Osteoblast (primary cell): ENCODE measurements at places on chromosomes 16 and 17.
A peak's percentile ranks its signal among the peaks of the same experiment; 100 is the strongest.

DNA sequence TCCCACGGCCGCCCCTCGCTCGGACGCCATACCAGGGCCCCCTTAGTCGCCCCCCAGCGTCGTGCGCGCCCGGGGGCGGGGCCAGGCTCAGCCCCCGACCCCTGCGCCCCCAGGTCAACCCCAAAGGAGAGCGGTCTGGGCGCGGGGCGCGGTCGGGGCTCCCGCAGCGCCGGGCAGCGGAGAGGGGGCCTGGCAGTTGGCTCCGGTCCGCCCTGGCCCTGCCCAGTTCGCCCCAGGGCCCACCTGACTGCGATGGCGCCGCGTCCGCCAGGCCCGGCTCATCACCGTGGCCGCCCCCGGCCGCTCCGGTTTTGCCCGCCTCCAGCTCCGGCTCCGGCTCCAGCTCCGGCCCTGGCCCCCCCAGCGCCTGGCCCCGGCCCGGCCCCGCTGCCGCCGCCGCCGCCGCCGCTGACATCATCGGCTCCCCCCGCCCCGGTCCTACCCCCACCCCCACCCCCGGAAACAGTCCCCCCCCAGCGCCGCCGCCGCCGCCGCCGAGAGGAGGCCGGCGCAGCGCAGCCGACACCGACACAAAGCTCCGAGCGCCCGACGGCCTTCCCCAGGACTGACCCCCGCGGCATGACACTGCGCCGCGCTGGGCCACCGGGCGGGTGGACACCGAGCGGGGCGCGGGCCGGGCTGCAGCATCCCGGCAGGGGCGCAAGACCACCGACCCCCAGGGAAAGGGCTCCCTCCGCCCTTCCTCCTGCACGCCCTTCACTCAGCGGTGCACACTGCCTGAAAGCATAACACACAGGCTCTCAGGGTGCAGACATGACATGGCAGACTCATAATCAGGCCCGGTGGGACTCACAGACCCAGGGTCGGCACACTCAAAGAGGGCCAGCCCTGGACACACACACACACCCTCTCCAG is at the start of gene ZBTB4:
Gene ZBTB4, minus strand, starts transcription at position 419 of the 876 bp plus-strand sequence. CDS start 12,830 bp downstream, outside the sequence.
- DNase-seq: peak; percentile 94
- H3K36me3 ChIP-seq: peaks cover 1% of the 10 kb centered on the region
- peak within 1 kb of the TSS; percentile 82 for H3K4me3 ChIP-seq
- H3K27me3 ChIP-seq: no peaks in the 10 kb centered on the region
- peaks cover 42% of the 10 kb centered on the region for H3K4me1 ChIP-seq
- H3K27ac ChIP-seq: peak within 1 kb of the TSS; percentile 93

- no peak for DNase-seq
- no peaks in the 10 kb centered on the region for H3K4me1 ChIP-seq
- H3K27ac ChIP-seq: no peak overlapping the region
- no peak overlapping the region for H3K4me3 ChIP-seq
Observed at GRCh38 chr17:34055606-34056005, 199.5 kb upstream of the CCL2 start.

DNA sequence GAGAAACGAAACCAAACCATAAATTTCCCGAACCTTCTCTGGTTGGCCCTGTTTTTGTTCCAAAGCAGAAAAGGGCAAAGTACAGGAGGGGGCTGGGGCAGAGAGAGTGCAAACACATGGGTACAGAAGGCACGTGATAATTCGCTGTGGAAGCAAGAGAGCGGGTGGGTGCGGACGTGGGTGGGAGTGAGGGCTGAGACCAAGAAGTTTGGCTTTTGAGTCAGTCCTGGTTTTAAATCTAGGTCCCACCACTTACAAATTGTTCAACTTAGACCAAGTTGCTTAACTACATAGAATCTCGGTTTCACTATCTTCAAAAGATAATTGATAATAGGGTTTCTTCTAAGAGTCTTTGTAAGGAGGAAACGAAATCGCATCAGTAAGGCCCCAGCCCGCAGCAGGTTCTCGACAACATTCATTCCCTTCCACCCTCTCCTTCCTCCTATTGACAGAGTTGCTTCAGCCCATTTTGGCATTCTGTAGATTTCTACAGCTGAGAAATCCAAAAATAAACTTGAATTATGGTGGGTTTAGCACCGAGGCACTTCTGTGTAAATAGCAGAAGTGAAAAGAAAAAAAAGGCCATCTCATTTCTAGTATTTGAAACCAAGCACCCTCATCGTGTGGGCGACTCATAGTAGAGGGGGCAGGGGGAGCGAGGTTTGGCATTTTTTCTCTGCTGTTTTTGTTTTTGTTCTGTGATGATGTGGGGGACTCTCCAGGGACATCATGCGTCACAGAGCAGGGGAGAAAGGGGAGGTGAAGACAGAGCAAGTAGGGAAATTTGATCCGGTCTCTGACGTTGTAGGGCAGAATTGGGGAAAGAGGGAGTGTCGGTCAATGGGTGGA is 33.6 kb upstream of the CCR7 start:
- DNase-seq: peak; percentile 91
- peaks cover 12% of the 10 kb centered on the region for H3K4me1 ChIP-seq
- H3K27me3 ChIP-seq: peaks cover 4% of the 10 kb centered on the region
- no peaks in the 10 kb centered on the region for H3K36me3 ChIP-seq
- peak overlapping the region; percentile 36 for H3K4me3 ChIP-seq

DNA sequence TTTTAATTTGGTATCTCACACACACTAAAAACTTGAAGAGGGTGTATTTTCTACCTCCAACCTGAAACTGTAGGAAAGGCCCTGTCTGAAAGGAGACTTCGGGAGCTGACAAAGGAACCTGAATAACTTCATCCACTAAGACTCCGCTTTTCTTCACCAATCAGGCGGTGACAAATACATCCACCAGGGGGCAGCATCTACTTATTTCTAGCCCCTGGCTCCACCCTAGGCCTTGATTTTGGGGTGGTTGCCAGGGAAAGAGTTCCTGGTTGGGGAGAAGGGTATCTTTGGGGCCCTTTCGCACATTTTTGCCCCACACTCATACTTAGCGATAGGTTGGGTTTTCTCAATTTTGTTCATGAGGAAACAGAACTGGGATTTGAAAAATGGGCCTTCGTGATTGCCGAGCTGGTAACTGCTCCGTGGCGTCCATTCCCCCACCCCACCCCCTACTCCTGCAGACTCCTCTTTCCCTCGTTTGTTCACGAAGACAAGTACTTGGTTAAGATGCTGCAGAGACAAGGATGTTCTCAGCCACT is 4.8 kb upstream of the ARL4D start:
- H3K27ac ChIP-seq: peak overlapping the region; percentile 23
- no peaks in the 10 kb centered on the region for H3K27me3 ChIP-seq
- peak; percentile 91 for DNase-seq
- peaks cover 17% of the 10 kb centered on the region for H3K4me1 ChIP-seq

DNA sequence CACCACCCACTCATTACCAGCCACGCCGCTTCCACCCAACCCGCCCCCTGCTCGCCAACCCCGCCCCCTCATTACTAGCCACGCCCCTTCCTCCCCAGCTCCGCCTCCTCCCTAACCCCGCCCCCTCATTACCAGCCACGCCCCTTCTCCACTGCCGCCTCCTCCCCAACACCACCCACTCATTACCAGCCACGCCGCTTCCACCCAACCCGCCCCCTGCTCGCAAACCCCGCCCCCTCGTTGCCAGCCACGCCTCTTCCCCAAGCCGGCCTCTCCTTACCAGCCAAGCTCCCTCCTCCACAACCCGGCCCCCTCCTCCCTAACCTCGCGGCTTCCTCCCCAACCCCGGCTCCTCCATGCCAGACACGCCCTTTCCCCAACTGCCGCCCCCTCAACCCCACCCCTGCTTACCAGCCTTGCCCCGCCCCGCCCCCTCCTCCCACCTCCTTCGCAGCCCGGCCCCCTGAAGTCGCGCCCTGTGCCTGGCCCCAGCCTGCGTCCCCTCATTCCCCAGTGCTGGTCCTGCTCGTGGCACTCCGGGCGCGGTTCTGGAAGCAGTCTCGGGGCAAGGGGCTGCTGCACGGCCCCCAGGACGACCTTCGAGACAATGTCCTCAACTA is 7.3 kb downstream of the SLC22A31 start:
- H3K4me3 ChIP-seq: no peak overlapping the region
- H3K27ac ChIP-seq: no peak overlapping the region
- H3K36me3 ChIP-seq: no peaks in the 10 kb centered on the region
- H3K27me3 ChIP-seq: no peaks in the 10 kb centered on the region
- H3K4me1 ChIP-seq: peaks cover 2% of the 10 kb centered on the region
- DNase-seq: peak; percentile 93

GRCh38 chr17:65013613-65014391 is 42.7 kb downstream of the GNA13 start:
- peaks cover 18% of the 10 kb centered on the region for H3K4me1 ChIP-seq
- no peak overlapping the region for H3K27ac ChIP-seq
- peaks cover 14% of the 10 kb centered on the region for H3K36me3 ChIP-seq
- no peak overlapping the region for H3K4me3 ChIP-seq
- DNase-seq: no peak
- no peaks in the 10 kb centered on the region for H3K27me3 ChIP-seq

GRCh38 chr16:50953290-50953689 is 197.8 kb downstream of the SALL1 start:
- no peaks in the 10 kb centered on the region for H3K27me3 ChIP-seq
- H3K27ac ChIP-seq: no peak overlapping the region
- H3K4me3 ChIP-seq: no peak overlapping the region

GRCh38 chr16:56970934-56971767 is 9.4 kb downstream of the CETP start:
- no peak for DNase-seq
- no peak overlapping the region for H3K4me3 ChIP-seq
- peaks cover 14% of the 10 kb centered on the region for H3K4me1 ChIP-seq
- H3K27ac ChIP-seq: no peak overlapping the region
- peaks cover 2% of the 10 kb centered on the region for H3K27me3 ChIP-seq

GRCh38 chr17:75756451-75757085 is 8.4 kb downstream of the GALK1 start:
- no peaks in the 10 kb centered on the region for H3K36me3 ChIP-seq
- no peak overlapping the region for H3K4me3 ChIP-seq
- DNase-seq: no peak
- peaks cover 10% of the 10 kb centered on the region for H3K4me1 ChIP-seq
- H3K27ac ChIP-seq: no peak overlapping the region
- H3K27me3 ChIP-seq: no peaks in the 10 kb centered on the region

DNA sequence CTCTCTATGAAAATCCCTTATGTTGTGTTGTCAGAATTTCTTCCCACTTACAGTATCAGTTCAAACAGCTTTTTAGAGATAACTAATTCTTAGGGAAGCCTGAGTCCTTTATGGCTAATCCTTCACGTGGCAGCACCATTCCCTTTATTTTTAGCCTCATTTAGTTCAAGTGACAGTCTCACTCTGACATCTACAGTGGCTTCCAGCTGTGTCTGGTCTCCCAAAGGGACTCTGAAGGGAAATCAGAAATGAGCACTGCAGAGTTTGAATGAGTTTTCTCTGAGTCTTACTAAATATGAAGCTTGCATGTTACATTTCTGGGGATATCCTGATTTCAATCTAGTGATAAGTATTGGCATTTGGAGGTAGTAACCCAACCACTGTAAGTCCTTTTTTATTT is 1104.1 kb downstream of the CDH11 start:
- no peak for DNase-seq
- no peak overlapping the region for H3K27ac ChIP-seq
- no peaks in the 10 kb centered on the region for H3K36me3 ChIP-seq

DNA sequence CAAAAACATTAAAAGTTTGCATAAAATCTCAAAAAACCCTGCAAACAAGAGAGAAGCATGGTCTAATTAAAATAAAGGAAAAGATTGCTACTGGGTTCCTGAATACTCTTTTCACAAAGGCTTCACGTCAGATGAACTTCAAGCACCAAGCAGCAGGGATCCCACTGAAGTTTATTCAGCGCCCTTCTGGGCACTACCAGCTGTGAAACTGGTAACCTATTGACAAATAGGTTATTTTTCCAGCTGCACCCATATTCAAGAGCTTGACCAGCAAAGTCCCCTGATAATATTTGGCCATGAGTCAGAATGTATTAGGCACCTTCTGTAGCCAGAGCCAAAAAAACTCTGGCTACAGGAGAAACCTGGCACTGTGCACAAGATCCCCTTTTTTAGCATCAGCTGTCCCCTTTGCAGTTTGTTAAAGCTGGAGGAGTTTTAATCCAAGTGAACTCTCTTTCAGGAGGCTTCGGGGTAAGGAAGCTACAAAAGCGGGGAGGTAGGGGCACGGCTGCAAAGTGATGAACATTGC is 60.3 kb downstream of the GRIN2A start:
- no peaks in the 10 kb centered on the region for H3K4me1 ChIP-seq
- no peak overlapping the region for H3K4me3 ChIP-seq
- H3K27me3 ChIP-seq: no peaks in the 10 kb centered on the region
- H3K27ac ChIP-seq: no peak overlapping the region
- H3K36me3 ChIP-seq: no peaks in the 10 kb centered on the region
- DNase-seq: no peak

DNA sequence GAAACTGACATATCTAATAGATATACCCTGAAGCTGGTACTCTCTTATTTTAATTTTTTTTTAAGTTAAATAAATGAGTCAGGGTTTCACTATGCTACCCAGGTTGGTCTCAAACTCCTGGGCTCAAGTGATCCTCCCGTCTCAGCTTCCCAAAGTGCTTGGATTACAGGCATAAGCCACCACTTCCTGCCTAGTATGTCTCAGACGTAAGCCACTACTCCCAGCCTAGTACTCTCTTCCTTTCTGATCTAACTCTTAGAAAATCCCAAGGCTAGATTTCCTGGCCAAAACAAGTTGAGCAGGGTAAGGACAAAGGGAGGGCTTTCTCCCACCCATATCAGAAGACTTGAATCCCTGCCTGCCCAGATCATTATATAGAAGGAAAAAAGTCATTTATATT is 33.7 kb downstream of the HOXB1 start:
- H3K4me3 ChIP-seq: no peak overlapping the region
- H3K27ac ChIP-seq: no peak overlapping the region
- peak; percentile 76 for DNase-seq
- H3K4me1 ChIP-seq: peaks cover 13% of the 10 kb centered on the region
- H3K27me3 ChIP-seq: peaks cover 16% of the 10 kb centered on the region

- peaks cover 84% of the 10 kb centered on the region for H3K4me1 ChIP-seq
- H3K4me3 ChIP-seq: no peak overlapping the region
- no peaks in the 10 kb centered on the region for H3K27me3 ChIP-seq
- peak overlapping the region; percentile 68 for H3K27ac ChIP-seq
- DNase-seq: no peak
- H3K36me3 ChIP-seq: peaks cover 16% of the 10 kb centered on the region
Observed at GRCh38 chr17:21033350-21033749, 9.5 kb downstream of the USP22 start.

- H3K4me1 ChIP-seq: no peaks in the 10 kb centered on the region
- no peak overlapping the region for H3K4me3 ChIP-seq
Observed at GRCh38 chr17:44241106-44241624, 21.7 kb upstream of the UBTF start.

DNA sequence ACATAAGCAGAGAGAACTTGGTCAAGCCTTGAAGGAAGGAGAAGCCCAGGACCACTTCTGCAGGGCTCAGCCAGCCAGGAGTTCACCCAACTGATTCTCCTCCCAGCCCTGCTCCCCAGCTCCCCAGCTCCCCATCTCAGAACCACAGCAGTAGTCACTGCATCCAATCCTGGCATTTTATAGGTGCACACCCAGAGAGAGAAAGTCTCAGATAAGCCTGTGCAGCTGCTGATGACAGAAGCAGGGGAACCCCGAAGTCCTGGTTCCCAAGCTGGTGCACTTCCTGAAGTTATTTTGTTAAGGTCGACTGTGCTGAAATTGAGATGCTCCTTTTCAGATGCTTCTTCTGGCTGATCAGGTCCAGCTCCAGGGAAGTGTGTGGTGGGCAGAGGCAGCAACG is 6.6 kb downstream of the RNF112 start:
- no peaks in the 10 kb centered on the region for H3K36me3 ChIP-seq
- no peak overlapping the region for H3K27ac ChIP-seq
- peaks cover 16% of the 10 kb centered on the region for H3K4me1 ChIP-seq
- no peak overlapping the region for H3K4me3 ChIP-seq
- no peaks in the 10 kb centered on the region for H3K27me3 ChIP-seq
- DNase-seq: peak; percentile 31

GRCh38 chr17:35763767-35764122 is 3.1 kb downstream of the C17orf50 start:
- no peak for DNase-seq
- H3K27me3 ChIP-seq: peaks cover 25% of the 10 kb centered on the region
- H3K4me1 ChIP-seq: peaks cover 5% of the 10 kb centered on the region
- H3K27ac ChIP-seq: no peak overlapping the region
- H3K4me3 ChIP-seq: peak overlapping the region; percentile 62
